ENCODE measurements at places on chromosomes 3 and 15.

DNA sequence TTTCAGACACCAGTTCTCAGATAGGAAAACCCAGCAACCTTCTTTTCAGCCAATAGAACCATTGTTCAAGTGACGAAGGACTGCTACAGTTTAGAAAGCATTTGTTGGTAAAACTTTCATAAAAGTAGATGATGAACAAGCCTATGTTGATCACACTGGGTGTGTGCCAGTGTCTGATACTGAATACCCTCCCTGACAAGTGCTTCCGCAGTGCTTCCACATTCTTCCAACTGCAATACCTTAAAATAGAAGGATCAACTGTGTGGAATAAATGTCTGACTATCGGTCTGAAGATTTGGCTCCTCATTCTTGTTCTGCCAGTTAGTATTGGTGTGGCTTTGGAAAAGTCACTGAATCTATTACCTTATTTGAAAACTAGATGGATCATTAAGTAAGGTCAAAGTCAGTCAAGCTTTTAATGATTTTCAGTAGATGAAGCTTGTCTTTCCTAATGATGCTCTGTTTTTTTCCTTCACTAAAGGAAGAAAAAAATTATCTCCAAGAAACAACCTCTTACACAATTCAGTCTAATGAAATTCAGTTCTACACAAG lies 479.4 kb upstream of the CBLB start:
- no peak for DNase-seq

GRCh38 chr3:127820221-127820825 lies 2.0 kb downstream of the MGLL start:
- DNase-seq, result no peak

DNA sequence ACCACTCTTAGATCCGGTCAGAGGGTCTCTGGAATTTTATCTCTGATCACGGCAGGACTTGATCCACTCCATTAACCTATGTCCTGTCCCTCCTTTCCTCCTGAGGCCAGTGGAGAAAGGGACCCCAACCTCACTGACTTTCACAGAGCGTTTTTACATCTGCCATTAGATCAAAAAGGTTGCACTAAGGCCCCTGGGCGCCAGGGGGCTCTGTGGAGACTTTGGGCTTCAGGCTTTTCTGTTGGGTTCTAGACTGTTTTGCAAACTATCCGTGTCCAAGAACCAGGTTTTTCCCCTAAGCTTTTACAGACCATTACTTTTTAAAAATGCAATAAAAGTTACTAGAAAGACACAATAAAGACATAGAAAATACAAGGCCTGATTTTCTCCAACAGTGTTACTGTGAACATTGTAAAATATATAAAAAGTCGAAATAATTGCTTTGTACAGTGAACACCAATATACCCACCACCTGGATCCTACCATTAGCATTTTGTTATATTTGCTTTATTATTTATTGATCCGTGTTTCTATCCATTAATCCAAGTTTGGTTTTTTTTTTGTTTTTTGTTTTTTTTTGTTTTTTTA lies 159.7 kb downstream of the POLR2M start:
- peak; percentile 12 for DNase-seq

GRCh38 chr3:55474213-55474632 lies 12.9 kb downstream of the WNT5A start:
- DNase-seq, result no peak

DNA sequence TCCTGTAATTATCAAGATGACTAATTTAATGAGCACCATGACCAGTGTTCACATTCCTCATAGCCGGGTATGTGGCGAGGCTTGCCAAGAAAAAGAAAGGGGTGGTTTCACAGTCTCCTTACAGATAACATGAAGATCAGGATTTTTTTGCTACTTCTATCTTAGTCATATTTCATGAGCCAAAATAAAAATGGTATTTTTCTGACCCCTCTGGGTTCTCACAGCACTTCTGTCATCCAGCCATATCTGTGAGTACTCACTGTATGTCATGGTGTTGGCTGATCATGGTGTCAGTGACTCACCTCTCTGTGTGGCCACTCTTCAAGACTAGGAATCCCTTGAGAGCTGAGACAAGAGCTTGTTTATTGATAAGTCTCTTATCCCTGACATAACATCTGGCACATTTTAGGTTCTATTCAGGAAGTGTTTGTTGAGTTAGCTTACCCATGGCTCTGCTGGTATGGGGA lies 130.5 kb upstream of the LMCD1 start:
- DNase-seq, result peak; percentile 80

GRCh38 chr3:191198480-191198879 lies 561 bp upstream of the OSTN start:
- DNase-seq, result no peak

DNA sequence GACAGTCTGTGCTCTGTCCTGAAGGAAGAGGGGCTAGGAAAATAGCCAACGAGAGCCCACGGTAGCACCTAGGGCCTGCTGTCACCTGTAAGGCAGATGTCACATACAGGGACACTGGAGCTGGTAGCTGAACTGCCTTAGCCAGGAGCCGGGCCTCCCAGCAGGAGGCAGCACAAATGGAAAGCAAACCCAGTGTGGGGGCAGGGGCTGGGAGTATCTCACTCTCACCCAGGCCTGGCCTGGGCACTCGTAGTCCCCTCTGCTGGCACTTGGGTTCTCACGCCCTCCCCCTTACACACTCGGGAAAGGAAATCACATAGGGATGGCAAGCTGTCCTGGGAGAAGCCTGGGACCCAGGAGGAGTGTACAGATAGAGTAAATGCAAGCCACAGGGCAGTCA lies 173.1 kb upstream of the CHRNA7 start:
- DNase-seq, result no peak

- no peak for DNase-seq
Observed at GRCh38 chr15:83396101-83396500, 51.0 kb upstream of the SH3GL3 start.

GRCh38 chr3:13012221-13012691 lies 61.0 kb downstream of the IQSEC1 start:
- peak; percentile 71 for DNase-seq

DNA sequence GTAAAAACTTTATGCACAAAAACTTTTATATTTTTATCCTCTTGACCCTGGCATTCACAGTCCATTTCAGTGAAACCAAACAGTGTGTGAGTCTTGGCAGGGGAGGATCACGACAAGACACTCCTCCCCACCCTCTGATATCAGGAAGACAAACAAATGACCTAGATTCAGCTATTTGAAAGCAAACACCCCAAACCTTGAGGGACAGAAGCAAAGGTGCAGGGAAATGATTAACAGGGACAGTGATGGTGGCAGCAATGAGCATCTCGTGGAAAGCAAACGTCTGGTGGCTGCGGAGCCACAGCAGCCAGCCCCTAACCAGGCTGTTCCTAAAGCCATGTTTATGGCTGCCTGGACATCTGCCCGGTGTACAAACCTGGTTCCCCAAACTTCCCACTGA lies 52.1 kb downstream of the FSIP1 start:
- DNase-seq, result no peak

GRCh38 chr15:98843844-98844243 lies 163.7 kb downstream of the PGPEP1L start:
- no peak for DNase-seq

DNA sequence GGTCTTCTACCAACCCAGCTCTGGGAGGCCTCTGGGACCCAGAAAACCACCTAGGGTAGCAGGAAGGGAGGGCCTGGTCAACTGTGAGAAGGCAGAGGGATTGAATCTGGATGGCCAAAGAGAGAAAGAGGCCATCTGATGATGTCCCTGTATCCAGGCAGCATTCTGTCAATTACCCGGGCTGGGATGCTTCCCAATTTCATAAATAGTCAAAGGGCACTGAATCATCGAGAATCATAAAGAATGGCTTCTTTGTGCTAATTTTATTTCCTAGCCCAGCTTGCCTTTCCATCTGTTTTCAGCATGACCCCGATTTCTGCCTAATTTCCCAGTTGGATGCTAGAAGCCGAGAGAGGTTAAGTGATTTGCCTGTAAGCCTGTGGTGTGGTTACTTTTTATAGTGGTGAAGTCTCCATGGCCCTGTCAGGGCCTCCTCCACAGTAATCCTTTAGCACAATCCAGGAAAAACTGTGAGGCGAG lies 129.2 kb downstream of the FAM43A start:
- no peak for DNase-seq

- DNase-seq, result no peak
Observed at GRCh38 chr3:37221407-37221806, 47.0 kb upstream of the LRRFIP2 start.

DNA sequence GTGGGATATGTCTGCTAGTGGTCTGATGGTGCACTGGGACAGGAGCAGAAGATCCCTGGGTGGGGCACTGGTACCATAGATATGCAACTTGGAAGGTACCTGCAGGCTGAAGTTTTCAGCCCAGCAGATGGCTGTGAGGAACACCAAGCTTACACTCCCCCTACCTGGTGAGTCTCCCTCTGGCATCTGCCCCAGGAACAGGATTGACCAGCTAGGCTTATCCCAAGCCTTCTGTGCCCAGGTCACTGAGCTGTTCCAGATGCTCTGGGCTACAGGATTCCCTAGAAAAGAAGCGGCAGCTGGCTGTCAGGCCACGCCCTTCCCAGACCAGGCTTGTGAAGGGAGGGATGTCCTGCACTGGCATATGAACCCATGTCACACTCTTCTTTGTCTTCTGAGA lies 1130.0 kb downstream of the NAALADL2 start:
- no peak for DNase-seq

- no peak for DNase-seq
Observed at GRCh38 chr15:81865850-81866537, 179.8 kb downstream of the MEX3B start.

- DNase-seq, result no peak
Observed at GRCh38 chr3:129972301-129972700, 2.2 kb upstream of the TRH start.

- DNase-seq, result no peak
Observed at GRCh38 chr3:171125010-171125409, 98.5 kb upstream of the SLC2A2 start.

DNA sequence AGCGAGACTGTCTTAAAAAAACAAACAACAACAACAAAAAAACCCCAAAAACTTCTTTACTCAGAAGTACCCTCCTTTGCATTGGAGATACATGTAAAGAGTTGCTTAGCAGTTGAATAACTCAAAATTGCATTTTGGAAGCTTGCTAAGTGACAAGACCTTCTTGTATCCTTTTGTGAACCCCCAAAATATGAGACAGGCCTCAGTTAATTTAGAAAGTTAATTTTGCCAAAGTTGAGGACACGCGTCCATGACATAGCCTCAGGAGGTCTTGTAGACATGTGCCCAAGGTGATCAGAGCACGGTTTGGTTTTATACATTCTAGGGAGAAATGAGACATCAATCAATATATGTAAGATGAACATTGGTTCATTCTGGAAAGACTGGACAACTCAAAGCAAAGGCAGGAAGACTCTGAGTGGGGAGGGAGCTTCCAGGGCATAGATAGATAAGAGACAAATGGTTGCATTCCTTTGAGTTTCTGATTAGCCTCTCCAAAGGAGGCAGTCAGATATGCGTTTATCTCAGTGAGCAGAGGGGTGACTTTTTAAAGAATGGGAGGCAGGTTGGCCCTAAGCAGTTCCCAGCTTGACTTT lies 1.7 kb upstream of the ARF4 start:
- no peak for DNase-seq

DNA sequence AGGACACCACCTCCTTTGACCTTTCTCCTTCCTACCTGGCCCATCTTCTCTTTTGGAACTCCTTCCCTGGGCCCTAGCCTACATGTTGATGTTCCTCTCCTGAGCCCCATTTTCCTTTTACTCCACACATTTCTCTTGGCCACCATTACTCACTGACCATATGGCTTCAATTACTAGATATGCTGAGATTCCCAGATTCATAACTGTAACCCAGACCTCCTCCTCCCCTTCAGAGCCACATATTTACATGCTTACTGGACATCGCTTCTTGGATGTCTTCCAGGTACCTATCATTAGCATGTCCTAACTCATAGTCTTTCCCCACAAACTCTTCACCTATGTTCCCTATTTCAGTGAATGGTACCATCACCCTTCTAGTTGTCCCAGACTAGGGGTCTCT lies 24.4 kb upstream of the TRIM59 start:
- DNase-seq, result no peak

- DNase-seq, result no peak
Observed at GRCh38 chr3:169334991-169335390, 328.5 kb downstream of the MECOM start.

DNA sequence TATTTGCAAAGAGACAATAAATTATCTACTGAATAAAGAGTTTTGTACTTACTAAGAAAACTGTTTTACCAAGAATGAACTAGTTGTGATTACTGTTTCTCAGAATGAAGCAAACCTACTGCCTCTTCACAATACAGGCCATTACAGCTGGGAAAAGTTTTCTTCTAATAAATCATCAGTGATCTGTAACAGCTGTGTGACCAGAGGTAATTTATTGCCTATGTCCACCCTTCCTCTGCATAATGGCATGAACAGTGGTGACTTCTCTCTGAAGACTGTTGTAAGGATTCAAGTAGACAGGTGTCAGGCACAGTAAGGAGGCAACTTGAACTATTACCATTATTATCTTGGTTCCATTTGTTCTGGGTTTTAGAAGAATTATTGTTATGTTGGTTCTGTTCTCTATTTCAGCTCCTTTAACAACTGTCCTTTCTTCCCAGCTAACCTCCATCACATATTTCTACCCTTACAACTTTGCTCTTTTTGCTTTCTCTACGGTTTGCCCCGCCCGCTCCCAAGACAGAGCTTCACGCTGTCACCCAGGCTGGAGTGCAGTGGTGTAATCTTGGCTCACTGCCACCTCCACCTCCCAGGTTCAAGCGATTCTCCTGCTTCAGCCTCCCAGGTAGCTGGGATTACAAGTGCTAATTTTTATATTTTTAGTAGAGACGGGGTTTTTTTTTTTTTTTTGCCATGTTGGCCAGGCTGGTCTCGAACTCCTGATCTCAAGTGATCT lies 51.5 kb downstream of the PRKAR2A start:
- no peak for DNase-seq

- no peak for DNase-seq
Observed at GRCh38 chr15:57375827-57376695, at the start of gene CGNL1. TSS of gene CGNL1 (plus strand) at chr15:57376505. CDS start at chr15:57438000, 61,495 bp downstream.

DNA sequence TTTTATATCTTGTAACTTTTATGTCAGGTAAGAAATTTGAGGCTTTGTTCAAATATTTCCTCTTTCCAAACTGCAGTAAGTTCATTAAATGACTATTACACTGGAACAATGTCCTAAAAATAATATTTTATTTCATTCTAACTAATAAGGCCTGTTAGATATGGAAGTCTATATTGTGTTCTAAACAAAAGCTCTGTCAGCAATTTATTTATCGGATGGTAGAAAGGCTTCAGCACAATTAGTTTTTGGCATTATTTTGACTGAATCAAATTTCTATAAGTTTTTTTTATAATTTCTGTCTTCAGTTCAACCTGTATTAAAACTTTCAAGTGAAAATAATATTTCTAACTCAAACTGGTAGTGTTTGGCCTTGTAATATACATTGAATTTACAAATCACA lies 992.1 kb downstream of the EPHA3 start:
- DNase-seq, result no peak

GRCh38 chr3:181703601-181704420 lies 7.9 kb upstream of the SOX2 start:
- DNase-seq, result no peak

DNA sequence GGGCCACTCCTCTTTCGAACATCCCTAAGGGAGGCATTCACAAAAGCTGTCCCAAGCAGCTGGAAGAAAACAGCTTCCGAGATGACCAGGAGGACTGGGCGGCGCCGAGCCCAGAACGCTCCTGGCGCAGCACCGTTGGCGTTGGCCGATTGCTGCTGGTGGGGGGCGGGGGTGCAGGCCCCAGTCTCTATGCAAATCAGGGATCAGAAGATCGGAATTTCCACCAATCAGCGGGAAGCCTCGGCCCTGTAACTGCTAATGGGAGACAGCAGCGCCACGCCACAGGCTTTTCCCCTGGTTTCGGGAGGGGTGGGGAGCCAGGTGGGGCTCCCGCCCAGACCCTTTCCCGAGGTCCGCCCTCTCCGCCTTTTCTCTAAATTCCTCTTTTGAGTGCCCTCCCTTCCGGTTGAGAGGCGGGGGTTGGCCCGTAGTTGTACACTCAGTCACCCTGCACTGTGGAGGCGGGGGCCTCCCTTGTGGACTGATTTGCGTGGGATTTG lies 27.0 kb downstream of the HMCES start:
- no peak for DNase-seq

Measured in NCI-H2029 (cell line).